ENCODE measurements at places on chromosomes 3 and 15.

- no peak for DNase-seq
Observed at GRCh38 chr15:39140060-39140604, 440.7 kb upstream of the THBS1 start.

DNA sequence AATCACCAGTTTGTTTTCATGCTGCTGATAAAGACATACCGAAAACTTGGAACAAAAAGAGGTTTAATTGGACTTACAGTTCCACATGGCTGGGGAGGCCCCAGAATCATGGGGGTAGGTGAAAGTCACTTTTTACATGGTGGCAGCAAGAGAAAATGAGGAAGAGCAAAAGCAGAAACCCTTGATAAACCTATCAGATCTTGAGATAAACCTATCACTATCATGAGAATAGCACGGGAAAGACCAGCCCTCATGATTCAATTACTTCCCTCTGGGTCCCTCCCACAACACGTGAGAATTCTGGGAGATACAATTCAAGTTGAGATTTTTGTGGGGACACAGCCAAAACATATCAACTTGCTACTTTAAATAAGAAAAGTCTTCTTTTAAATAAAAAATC is 28.9 kb downstream of the CD200R1L start:
- DNase-seq, result no peak

- DNase-seq, result no peak
Observed at GRCh38 chr3:105356988-105357387, 9.7 kb upstream of the ALCAM start.

GRCh38 chr3:8899876-8900460 is 63.3 kb downstream of the RAD18 start:
- no peak for DNase-seq

Data from NCI-H345 (cell line).